ENCODE measurements at places on chromosomes 2 and 18. TPM values are rescaled to one million over a fixed set of nuclear protein-coding genes. Genes with fewer than 3 reads are reported as not detected.

FAM110C gene
- 25.6 TPM for total RNA-seq

TXNL4A gene
- total RNA-seq: 12.6 TPM

TSPYL6 gene
- not detected for total RNA-seq

ERFE gene
- total RNA-seq: not detected

DNA sequence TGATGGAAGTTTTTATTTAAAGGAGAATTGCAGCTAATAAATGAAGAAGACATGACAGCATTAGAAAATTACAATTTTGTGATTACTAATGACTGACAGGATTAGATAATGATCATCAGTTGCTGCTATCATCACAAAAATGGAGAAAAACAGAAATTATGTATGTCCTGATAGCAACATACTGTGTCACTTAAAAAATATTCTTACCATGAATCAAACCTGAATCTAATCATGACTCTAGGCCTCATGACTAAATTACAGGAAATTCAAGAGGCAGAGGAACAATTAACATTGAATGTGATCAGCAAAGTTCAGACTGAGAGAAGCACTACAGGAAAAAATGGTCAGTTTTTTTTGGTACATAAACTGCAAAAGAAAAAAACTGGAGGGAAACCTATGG is 147.8 kb downstream of the PMAIP1 start:
- no peak for DNase-seq

DNA sequence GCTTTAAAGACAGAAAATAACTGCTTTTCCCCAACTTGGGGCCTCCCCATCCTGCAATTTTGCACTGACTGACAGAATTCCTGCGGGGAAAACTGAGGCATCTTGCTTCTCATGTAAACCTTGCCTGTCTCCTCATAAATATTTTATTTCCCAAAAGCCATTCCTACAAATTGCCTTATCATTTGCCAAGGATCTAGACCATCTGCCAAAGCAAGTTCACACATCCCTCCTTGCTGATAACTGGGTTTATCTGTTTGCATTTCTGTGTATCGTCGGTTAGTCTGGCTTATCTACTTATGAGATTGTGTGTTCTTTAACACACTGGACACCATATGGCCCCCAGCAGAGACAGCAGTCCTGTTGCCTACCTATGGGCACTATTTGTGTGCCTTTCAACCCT is 3.0 kb upstream of the CNGA3 start:
- DNase-seq: no peak

DNA sequence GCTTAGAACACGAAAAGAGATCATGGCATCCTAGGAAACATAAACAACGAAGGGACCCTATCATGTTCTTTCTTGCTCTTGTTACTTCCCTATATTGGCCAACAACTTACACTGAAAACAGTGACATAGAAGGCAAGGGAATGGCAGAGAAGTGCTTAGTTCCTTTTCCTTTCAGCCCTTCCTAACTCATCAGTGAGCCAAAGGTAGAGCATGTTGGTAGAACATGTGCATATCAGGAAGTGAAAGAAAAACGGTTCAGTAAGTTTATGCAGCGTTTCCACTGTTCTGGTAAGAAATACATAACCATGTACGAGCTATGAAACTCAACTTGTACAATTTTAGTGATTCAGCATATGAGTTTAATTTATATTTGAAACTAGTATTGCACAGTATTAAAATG is 21.7 kb downstream of the AKAIN1 start:
- DNase-seq: no peak

DNA sequence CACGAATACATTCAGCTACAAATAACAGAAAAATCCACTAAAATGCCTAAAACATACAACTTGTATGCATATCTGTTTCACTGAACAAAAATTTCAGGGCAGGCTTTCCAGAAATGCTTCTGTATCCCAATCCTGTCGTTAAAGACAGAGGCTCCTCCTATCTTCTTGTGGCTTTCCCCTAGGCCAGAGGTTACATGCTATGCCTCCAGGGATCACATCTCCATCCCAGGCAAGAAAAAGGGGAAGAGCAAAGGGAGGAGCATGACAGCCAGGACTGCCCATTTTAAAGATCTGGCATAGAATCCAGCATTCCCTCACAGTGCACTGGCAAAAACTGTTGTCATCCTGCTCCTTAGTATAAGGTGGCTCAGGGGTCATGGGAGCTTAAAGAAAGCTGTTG is 268.7 kb upstream of the SETBP1 start:
- DNase-seq: no peak

- DNase-seq: no peak
These were observed 107.0 kb downstream of the STRN start for GRCh38 chr2:36859366-36859792.

DNA sequence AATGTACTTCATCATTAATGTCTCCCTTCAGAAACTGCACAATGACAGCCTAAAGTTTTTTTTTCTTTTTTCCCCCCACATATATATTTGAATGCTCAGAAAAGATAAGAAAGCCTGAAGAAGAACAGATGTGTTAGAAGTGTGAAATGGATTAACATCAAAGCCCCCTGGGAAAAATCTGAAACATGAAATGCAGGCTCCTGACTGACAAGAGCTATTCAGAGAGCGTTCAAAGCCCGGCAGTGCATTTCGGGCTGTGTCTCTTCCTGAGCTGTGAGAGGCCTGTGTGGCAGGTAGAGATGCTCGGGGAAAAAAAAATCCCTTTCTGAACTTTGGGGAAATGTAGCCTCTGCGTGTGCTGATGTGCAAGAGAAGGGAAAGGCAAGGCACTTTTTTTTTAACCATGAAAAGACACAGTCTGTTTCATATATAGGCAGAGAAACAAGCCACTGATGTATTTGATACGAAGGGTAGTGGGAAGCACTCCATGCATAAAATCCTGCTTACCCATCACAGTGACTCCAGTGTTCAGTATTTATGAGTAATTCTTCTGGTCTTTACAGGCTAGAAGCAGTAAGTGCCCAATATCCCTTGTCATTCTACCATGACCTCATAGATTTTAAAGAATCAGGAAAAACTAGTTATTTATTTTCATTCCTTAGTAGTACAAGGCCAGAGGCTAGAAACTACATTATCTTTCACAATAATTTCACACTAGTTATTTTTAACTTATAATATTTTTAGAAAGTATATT is 1574.2 kb upstream of the PIK3C3 start:
- DNase-seq: no peak

- no peak for DNase-seq
These were observed 1.3 kb downstream of the R3HDM1 start for GRCh38 chr2:135532581-135532980.

Data from lower leg skin (tissue), 4 donors.